ENCODE measurements at places on chromosomes 16 and 17.

DNA sequence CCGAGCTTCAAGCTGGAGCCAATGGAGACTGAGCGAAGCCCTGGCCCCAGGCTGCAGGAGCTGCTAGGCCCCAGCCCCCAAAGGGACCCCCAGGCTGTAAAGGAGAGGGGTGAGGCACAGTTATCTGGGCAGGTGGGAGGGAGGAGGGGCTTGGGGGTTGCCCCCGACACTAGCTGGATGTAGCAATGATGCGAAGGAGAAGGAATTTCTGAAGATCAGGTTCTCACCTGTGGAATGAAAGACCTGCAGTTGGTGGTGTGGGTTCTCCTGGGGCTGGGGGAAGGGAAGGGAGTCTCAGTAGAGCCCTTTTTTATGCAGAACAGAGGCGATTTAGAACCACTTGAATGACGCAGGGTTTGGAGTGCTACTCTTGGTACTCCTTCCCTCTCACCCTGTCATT is 1.8 kb downstream of the ZNF263 start:
- DNase-seq = no peak

GRCh38 chr17:80122926-80123505 is 21.6 kb downstream of the GAA start:
- DNase-seq = no peak

- DNase-seq = no peak
Measured at GRCh38 chr17:69447726-69448125, 33.2 kb downstream of the MAP2K6 start.

GRCh38 chr17:36975922-36976515 is 27.3 kb downstream of the AATF start:
- no peak for DNase-seq

DNA sequence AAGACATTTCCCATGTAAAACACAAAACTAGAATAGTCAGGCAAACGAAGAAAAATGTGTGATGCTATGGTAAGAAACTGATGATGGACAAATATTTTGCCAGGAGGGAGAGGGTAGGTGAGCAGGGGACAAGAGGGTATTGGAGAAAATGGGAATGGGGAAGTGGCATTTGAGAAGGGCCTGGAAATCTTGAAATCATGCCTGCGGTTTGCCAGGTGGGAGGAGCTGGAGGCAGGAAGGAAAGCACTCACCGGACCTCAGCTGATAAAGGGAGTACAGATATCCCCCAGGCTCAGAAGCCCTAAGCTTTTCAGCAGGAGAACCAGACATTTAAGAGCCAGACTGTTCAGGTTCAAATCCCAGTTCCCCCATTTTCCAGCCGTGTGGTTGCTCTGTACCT is 103.6 kb downstream of the GSG1L start:
- no peak for DNase-seq

- DNase-seq = no peak
Measured at GRCh38 chr17:17682737-17683680, 1.8 kb downstream of the RAI1 start.

DNA sequence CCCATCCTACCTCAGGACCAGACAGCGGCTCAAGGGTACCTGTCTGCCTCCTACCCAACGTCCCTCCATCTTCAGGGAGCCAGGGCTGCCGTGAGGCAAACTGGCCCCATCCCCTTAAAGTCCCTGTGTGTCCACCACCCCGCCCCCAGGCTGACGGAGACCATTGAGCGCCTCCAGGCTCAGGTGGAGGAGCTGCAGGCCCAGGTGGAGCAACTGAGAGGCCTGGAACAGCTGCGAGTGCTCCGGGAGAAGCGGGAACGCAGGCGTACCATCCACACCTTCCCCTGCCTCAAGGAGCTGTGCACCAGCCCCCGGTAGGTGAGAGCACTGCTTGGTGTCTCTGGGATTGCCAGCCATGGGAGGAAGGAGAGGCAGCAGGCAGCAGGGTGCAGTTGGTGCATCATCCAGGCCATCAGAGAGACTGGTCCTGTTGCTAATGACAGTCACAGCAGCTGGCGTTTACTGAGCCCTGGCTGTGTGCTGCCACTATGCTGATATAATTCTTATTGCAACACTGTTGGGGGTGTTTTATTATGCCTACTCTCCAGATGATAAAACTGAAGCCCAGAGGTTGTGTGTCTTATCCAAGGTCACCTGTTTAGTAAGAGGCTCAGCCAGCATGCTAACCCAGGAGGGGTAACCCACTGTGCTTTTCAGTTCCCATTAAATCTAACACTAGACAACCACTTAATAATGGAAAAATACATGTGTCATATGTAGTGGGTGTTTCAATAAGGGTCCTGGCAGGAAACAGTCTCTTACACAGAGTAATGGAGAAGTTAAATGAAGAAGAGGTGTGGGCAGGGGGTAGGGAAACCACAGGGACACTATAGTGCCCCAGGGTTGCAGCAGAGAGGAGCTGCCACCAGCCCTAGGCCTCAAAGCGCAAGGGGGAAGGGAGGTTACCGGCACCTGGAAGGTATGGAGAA is 10.3 kb upstream of the MRPL58 start:
- DNase-seq = no peak

GRCh38 chr17:6969323-6969726 is 26.5 kb upstream of the ALOX12 start:
- DNase-seq = no peak

- DNase-seq = no peak
Measured at GRCh38 chr17:6602141-6602540, 38.4 kb downstream of the KIAA0753 start.

DNA sequence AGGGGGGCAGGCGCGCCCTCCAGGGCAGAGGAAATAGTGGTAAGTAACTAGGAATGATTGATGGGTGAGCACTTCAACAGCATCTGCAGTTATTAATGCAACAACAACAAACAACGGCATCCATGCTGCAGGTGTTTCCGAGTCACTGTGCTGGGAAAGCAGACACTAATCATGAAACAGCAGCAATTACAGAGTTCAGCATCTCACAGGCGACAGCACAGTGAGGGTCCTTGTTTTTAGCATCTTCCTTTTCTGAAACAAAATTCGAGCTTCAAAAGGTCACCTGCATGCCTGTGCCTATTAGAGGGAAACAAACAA is 191.9 kb downstream of the SLC39A11 start:
- DNase-seq = no peak

- DNase-seq = no peak
Measured at GRCh38 chr16:4404967-4405696, 11.3 kb downstream of the CORO7 start.

DNA sequence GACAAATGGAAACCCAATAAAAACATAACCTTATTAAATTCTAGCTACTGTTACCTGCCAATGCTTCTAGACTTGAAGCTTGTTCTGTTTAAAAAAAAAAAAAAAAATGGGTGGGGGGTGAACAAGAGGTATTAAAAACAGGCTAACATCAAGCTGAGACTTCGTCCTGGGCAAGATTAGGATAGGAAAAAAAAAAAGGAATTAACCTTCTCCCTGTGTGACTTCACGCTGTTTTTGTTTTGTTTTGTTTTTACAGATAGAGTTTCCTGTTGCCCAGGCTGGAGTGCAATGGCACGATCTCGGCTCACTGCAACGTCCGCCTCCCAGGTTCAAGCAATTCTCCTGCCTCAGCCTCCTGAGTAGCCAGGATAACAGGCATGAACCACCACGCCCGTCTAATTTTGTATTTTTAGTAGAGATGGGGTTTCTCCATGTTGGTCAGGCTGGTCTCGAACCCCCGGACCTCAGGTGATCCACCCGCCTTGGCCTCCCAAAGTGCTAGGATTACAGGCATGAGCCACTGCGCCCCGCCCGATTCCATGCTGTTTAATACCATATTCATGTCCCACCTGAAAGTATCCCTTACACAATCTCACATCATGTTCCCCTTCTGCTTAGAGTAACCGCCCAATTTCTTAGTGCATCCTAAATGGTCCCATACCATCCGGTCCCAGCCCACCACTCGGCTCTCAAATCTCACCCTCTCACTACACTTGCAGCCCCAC is 2.2 kb downstream of the USP31 start:
- no peak for DNase-seq

GRCh38 chr17:81412490-81413093 is 17.3 kb downstream of the BAHCC1 start:
- no peak for DNase-seq

DNA sequence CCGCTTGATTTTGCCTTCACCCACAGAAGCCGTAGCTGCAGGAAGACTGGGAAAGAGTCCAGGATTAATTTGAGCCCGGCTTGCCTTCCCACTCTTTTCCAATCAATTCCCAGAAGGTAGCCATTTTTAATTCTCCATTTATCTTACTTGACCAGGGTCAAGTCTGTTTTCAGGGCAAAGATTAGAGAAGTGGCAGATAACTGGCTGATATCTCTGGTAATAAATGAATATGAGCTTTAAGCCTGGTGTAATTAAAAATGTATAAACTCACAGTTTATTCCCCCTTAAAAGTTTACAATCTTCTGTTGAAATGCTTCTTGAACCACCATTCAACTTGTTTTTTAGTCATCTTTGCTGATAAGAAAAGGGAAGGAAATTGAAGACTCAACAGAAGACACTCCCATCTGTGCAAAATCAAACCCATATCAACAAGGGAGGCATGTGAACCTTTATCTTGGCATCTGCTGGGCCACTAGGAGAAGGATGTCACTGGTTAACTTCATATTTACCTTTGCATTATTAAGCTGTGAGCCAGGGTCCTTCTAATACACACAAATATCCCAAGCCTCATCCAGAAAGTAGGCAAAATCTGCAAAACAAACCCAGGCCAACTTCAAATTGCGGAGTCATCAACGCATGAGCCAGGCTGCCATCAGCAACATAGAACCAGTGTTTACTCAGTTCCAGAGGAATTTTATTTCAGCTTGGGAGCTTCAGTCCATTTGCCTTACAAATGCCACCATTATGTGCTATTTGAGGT is 314.6 kb upstream of the MAF start:
- DNase-seq = no peak

DNA sequence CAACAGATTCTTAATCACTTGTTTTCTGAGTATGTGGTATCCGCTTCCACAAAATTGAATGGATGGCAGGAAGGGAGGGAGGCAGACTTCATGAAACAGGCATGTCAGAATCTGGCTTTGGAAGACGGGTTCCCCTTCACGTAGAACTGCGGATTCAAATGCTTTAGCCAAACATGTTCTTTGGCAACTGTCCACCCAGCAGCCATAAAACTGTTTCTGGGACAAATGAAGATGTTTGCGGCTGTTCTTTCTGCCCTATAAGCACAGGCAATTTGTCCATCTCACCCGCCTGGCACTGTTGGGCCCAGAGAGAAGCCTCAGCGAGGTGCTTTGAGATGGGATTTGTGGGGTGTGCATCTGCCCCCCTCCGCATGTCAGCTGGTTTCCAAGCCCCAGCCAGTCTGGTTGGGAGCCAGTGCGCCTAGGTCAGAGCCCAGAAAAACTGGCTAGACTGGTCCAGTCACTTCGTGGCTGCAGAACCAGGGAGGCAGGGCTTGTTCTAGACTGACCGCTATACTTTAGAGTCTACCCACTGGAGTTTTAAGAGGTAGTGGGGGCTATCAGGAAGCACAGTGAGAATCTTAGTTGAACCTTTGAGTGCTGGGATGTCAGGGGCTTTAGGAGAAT is 6.3 kb downstream of the CRHR1 start:
- DNase-seq = no peak

- no peak for DNase-seq
Measured at GRCh38 chr17:76154292-76154691, 13.2 kb upstream of the FOXJ1 start.

DNA sequence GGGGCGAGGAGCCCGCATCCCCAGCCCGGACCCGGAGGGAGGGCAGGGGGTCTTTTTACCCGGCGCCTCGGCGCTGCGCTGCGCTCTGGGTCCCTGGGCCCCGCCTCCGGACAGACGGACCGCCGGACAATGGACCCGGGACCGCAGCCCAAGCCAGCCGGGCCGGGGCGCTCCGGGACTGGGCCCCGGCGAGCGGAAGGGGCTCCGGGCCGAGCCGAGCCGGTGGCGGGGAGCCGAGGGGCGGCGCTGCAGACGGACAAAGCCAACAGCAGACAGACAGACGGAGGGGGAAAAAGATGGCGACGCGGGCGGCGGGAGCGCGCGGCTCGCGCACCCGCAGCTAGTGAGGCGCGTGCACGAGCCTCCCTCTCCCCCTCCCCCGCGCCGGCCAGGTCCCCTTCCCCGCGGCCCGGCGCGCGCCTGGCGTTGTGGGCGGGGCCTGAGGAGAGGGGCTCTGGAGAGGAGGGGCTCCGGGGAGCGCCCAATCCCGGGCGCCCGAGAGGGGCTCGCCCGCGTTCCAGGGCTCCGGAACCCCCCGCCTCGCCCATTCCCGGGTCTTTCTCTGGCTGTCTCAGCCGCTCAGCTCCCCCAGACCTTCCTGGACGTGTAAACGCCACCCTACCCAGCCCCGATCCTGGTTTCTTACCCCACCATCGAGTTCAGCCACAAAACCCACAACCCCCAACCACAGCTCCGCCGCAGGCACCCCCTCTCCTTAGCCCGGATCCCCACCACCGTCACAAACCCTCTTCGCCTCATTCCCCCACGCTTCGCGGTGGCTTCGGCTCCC is at the start of gene ZNF821:
TSS of gene ZNF821 (minus strand) at position 334 of the 790 bp plus-strand sequence. CDS start 4,236 bp downstream, outside the sequence.
- DNase-seq = no peak

GRCh38 chr16:54402270-54402669 is 115.7 kb upstream of the IRX3 start:
- no peak for DNase-seq

DNA sequence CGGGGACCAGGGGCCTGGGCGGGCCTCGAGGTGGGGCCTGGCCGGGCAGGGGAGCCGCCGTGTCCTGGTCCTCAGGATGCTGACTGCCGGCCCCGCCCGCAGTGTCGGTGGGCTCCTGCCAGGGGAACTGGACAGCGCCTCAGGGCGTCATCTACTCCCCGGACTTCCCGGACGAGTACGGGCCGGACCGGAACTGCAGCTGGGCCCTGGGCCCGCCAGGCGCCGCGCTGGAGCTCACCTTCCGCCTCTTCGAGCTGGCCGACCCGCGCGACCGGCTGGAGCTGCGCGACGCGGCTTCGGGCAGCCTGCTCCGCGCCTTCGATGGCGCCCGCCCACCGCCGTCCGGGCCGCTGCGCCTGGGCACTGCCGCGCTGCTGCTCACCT is 2.3 kb upstream of the PAQR4 start:
- no peak for DNase-seq

GRCh38 chr17:46822388-46822921 is 4.0 kb upstream of the WNT3 start:
- DNase-seq = no peak

DNA sequence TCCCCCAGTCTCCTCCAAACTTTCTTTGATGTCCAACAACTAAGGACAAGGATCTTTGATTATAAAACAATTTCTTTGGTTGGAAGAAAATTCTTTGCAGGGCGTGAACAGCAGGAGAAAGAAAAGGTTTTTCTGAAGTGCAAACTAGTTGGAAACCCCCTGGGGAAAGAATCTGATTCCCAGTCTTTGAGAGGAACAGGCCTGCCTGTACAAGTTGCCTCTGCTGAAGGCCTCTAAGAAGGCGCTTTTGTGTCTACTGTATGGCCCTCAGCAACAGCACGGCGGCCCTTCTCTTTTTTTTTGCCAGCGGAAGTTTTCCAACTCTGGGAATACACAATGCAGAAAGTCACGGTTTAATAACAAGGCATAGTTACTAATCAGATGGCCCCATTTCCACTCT is 14.0 kb downstream of the RNF43 start:
- no peak for DNase-seq

- DNase-seq = no peak
Measured at GRCh38 chr16:18931756-18932155, 5.5 kb upstream of the SMG1 start.

Measured in NCI-H2081 treated with DMSO at 0.1 percent for 48 hours (cell line).